ENCODE measurements at places on chromosomes 5 and 9.
A peak's percentile ranks its signal among the peaks of the same experiment; 100 is the strongest.

DNA sequence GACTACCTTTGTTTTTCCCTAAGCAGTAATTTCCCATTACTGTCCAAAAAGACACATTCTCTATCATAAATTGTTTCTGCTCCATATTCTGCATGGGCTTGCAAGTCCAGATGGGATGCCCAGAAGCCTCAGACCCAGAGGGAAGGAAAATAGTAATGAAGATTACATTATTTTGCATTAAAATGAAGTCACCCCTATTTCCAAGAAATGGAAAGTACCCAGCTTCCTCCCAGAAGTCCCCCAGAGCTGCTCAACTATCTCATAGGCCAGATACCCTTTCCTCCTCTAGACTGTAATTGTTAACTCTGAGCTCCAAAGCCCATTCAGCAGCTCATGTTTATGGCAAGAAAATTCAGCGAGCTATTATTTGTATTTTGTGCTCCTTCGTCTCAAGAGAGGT lies 159.5 kb downstream of the GLIS3 start:
- DNase-seq = no peak

DNA sequence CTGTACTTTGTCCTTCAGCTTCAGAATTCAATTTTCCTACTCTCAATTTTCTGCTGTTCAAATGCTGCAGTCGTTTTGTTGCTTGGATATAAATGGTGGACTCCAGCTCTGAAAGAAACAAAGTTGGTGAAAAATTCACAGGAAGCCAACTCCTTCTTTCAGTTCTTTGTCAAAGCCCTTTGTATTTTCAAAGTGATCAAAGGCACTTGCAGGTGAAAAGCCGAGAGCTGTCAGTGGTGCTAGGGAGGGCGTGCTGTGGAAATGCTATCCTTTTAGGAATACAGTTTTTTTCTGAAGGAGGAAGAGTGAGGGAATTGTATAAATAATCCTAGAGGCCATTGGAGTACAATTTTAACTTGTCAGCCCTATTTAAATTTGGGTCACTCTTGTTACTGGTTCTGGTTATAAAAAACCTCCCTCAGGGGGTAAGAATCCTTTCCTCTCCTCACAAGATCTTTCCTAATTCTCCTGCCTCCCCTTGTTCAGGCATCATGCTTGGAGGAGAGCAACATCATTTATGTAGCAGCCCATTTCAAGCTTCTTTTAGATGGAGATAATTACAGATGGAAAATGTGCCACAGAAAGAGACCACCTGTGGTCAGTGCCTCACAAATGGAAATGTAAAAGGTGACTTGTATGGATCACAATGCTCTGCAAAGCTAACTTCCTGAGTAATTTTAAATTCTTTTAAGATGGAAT lies 62.5 kb upstream of the GHR start:
- DNase-seq = no peak

GRCh38 chr5:100574716-100575115 lies 39.5 kb downstream of the FAM174A start:
- DNase-seq = no peak

- no peak for DNase-seq
Measured at GRCh38 chr5:135706474-135706873, 127.7 kb upstream of the CXCL14 start.

DNA sequence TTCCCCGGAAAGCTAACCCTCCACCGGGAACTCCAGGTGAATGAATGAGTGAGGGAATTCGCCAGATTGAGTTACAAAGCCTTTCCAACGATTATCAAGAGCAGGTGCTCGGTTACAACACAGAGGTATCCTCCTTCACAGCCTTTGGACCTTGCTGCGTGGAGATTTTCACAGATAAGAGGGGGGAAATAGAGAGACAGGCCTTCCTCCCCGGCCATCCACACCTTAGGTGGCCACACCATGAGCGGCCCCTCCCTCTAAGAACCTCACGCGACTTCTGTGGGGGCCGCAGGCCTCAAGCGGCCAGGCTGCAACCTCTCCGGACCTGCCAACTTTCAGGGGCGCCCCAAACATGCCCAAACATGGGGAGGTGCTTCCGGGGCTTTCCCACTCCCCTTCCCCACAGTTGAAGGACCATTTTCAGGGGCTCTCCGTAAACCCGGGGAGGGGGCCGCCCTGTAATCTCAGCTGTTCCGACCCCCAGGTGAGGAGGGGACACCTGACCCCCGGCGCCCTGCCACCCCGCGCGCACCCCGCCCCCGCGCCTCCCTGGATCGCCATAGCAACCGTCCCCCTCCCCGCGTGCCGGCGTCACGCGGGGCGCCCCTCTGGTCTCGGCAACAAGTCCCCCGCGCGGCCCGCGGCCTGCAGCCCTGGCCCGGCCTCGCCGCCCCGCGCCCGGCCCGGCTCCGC lies 603 bp downstream of the DENND1A start:
- DNase-seq = peak; percentile 21

GRCh38 chr5:167514461-167514860 lies 777.0 kb upstream of the WWC1 start:
- DNase-seq = no peak

GRCh38 chr9:95025213-95026147 lies 292.0 kb downstream of the FANCC start:
- DNase-seq = no peak

- no peak for DNase-seq
Measured at GRCh38 chr9:121699571-121700164, 48.2 kb downstream of the DAB2IP start.

DNA sequence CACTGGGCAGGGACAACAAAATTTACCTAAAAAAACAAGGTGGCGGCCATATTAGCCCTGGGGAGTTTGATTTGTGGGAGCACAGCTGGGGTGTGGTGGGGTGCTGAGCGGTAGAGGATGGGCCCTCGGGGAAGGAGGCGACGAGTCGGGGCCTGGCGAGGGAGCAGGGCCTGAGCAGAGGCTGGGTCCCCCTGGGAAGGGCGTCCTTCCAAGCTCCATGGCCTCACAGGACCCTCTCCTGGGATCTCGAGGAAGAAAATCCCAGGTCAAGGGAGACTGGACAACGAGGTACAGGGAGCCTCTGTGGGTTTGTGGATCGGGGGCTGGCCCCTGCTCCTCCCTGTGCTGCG lies 165.5 kb downstream of the CACNA1B start:
- no peak for DNase-seq

GRCh38 chr5:23274171-23274570 lies 233.2 kb upstream of the PRDM9 start:
- DNase-seq = no peak

DNA sequence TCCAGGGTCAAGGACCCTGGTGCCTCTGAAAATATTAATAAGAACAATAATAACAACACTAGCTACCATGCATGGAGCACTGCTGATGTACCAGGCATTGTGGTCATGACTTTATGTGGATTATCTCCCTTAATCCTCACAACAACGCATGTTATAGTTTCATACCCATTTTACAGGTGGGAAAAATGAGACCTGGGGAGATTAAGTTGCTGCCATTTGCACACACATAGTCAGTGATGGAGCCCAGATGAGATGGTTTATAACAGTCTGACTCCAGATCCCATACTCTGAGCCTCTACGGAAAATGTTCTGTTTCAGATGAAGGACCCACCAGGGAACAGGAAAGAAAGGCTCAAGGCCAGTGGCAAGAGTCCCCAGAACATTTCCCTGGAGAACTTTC lies 48.2 kb upstream of the PPARGC1B start:
- DNase-seq = no peak

DNA sequence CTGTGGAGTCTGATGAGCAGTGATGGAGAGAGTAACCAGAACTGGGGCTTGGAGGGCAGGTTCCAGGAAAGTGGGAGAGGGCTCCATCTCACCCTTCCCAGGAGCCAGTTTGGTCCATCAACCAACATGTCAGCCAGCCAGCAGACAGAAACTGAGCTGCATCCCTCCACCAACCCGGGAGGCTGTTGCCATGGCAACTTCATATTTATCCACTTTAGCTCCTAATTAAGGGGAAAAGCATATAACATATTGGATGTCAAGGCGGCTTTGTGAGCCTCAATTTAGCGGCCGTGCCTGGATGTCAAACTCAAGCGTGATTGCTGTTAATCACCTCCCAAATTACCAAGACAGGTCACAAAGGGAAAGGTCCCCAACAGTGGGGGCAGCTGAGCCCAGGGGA lies 81.5 kb upstream of the ARAP3 start:
- no peak for DNase-seq

GRCh38 chr5:59094864-59095263 lies 512.0 kb downstream of the RAB3C start:
- DNase-seq = no peak

- DNase-seq = peak; percentile 23
Measured at GRCh38 chr5:115309751-115310370, 13.4 kb upstream of the CCDC112 start.

DNA sequence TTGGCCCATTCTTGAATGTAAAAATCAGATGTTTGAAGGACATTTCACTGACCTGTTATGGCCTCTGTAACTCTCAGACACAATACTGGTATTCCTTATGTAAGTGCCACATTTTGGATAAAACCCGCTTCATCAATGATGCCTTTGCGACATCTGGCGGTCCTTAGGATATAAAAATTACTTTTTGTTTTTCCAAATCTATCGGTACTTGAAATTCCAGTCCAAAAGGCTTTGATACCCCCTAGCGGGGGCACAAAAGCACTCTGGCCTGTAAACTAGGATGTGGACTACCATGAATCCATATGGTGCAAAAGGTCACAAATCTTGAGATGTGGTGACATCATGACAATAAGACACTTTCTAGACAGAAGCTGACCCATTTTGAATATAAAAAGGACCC lies 291.8 kb downstream of the KIAA0825 start:
- DNase-seq = no peak

DNA sequence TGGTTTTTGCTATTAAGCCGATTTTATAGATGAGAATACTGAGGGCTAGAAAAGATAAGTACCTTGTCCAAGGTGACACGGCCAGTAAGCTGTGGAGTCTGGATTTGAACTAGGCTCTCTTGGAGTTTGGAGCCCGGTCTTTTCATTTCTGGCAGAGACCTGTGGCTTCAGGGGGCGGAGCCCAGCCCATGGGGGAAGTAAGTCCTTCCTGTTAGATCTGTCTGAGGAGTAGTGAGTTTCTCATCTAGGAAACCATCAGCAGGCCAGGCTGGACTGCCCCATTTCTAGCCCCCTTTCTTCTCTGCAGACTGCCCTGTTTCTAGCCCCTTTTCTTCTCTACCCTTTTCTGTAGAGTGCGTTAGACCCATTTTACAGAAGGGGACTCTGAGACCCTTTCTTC lies 521 bp upstream of the PTGS1 start:
- no peak for DNase-seq

DNA sequence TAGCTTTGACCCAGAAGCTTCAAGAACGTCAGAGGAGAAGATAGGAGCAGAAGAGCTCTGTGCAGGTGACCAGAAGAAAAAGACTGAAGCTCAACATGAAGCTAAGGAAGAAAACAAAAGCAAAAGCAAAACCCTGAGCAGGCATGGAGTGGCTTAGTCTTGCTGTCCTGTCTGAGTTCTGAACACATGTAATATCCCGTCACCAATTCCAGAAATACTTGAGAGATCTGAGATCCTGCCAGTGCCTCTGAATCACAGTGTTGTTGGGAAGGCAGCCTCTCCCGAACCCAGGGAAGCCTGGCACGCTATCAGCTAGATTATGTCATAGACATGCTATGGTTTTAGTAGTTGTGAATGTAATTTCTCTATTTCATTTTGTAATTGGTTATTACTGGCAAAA lies 235.7 kb downstream of the ICE1 start:
- no peak for DNase-seq

DNA sequence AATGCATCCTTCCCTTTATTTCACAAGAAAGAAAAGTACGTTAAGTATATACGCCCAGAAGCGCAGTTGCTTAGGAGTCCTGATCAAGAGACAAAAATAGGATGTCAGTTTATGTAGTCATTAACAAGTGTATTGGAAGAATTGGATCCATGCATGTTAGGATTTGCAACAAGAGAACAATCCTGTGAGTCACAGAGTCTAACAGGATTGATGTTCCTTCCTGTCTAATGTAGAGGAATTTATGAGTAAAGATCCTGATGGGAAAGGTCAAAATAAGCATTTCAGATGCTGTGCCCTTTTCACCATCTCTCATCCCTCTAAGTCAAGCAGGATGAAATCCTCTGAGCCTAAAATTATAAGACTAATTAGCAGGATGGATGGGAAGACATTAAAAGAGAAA lies 406.0 kb upstream of the GRIA1 start:
- DNase-seq = no peak

GRCh38 chr9:127118597-127119319 lies 3.7 kb downstream of the ANGPTL2 start:
- DNase-seq = no peak

- DNase-seq = no peak
Measured at GRCh38 chr9:3271581-3271980, 254.2 kb downstream of the RFX3 start.

GRCh38 chr5:138128334-138128733 lies 10.9 kb downstream of the NME5 start:
- no peak for DNase-seq

- DNase-seq = no peak
Measured at GRCh38 chr5:117054141-117054540, 479.5 kb upstream of the SEMA6A start.

DNA sequence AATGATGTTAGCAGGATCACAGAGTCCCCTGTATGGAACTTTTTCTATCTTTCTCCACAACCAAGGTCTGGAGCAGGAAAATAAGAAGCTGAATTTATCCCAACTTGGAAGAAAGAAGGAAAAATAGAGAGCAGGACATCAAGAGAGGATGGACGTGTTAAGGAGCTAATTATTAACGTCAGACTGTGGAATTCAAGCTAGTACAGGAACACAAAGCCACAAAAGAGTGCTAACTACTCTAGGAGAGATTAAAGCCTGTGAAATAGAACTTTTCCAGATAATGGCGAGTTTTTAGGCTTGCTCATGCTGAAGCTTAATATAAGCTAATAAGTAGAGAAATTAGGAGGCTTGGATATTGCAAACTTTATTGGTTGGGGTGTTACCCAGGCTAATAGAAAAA lies 632 bp upstream of the SPINK13 start:
- DNase-seq = no peak

DNA sequence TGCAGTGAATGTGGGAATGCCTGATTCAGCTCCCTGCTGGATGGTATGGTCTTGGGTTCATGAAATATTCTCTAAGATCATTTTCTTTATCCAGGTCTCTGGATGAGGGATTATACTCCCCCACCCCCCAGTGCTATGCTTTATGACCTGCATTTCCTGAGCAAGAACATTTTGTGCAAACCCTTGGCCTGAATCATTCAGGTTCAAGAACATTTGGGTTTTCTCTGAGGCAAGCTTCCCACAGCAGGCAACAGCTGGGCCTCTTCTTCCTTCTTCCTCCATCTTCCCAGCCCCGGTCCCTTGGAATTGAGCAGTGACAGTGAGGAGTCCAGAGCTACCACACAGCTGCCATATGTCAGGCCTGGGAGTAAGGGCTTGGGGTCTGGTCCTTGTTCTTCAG lies 58.6 kb upstream of the TNFSF15 start:
- no peak for DNase-seq

GRCh38 chr9:103707181-103707580 lies 386.9 kb upstream of the SMC2 start:
- DNase-seq = no peak

DNA sequence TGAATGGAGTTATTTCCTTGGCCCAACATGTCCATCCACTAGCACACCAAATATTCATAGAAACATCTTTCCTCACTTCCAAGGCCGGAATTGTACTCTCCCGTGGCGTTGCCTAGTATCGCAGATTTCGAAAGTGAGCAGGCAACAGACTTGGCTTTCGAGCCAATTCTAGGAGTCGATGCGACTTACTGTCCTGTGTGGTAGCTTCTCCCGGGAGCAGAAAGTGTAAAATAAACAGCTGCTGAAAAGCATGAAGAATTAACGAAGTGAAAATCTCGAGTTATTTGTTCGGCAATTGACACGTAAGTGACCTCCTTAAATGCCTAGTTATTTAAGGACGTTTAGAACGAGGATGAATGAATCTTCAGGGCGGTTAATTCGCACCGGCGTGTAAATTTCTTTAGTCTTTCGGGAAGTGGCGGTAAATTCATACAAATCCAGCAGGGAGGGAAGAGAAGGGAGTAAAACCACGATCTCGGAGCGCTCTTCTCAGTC lies 449 bp upstream of the PCSK5 start:
- peak; percentile 62 for DNase-seq
